ENCODE measurements at places on chromosomes 2 and 18.
A peak's percentile ranks its signal among the peaks of the same experiment; 100 is the strongest.

- DNase-seq, result no peak
Measured at GRCh38 chr2:73972846-73973245, 11.9 kb upstream of the TET3 start.

- DNase-seq, result no peak
Measured at GRCh38 chr2:47083886-47084687, 71.0 kb downstream of the STPG4 start.

DNA sequence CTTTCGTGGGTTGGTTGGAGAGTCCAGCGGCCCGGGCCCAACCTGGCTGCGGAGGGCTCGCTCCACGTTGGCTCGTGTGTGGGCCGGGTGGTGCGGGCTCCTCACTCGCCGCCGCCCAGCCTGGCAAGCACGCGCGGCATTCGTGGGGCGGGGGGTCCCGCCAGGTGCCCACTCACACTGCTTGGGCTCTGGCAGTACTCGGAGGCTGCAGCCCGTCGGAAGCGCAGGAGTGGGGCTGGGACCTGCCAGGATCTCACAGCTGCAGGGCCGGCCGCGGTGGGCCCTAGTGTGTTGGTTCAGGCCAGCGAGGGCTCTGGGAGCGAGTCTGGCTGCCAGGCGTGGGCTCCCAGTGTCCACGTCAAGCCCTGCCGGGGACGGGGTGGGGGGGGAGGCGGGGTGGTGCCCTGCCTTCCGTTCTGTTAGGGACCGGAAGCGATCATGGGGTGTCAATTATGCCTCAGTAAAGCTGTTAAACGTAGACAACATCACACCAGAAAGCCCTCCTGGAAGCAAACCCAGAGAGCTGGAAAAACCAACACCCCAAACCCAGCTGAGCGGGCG lies 1.0 kb upstream of the HS6ST1 start:
- DNase-seq, result no peak

GRCh38 chr2:65403529-65403915 lies 28.9 kb downstream of the SPRED2 start:
- DNase-seq, result no peak

DNA sequence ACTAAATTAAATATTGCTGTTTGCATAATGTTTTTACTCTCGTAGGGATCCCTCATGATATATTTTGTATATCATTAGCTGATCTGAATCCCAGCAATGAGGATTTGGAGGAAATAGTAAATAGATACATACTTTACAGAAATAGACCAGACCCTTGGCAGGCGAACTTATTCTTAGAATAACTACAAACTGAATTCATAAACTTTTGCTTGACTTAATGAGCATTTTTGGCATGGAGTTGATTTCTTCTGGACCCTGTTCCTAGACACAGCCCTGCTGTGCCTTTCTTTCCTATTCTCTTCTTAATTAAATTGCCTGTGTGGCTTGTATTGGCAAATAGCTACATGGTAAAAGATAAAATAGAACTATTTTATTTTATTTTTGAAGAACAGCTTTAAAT lies 145.9 kb downstream of the GREB1L start:
- no peak for DNase-seq

GRCh38 chr2:184875212-184875611 lies 276.9 kb downstream of the ZNF804A start:
- DNase-seq, result no peak

DNA sequence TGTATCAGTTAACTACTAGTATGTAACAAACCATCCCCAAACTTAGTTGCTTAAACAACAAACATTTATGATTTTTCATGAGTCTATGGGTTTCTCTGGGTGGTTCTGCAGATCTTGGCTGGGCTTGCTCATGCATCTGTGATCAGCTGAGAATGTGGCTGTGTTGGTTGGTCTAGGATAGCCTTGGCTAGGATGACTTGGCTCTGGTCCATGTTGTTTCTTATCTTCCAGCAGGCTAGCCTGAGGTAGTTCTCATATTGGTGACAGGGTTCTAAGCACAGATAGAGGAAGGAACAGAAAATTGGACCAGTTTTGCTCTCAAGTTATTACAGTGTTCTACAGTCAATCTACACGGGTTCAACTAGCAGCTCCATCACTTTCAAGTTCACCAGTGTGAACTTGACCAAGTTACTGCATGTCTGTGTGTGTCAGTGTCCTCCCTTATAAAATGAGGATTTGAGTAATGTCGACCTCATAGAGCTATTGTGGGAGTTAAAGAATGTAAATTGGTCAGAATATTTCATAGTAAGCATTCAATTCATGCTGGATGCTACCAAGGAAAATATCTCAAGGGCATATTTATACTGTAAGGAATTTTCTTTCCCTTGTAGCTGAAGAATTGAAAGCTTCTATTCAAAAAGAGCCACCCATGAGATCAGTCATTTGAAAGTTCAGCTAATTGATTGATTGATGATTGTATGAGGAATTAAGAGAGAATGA lies 65.3 kb downstream of the MYO3B start:
- no peak for DNase-seq

GRCh38 chr2:27261241-27261925 lies 1.5 kb downstream of the SLC30A3 start:
- no peak for DNase-seq

DNA sequence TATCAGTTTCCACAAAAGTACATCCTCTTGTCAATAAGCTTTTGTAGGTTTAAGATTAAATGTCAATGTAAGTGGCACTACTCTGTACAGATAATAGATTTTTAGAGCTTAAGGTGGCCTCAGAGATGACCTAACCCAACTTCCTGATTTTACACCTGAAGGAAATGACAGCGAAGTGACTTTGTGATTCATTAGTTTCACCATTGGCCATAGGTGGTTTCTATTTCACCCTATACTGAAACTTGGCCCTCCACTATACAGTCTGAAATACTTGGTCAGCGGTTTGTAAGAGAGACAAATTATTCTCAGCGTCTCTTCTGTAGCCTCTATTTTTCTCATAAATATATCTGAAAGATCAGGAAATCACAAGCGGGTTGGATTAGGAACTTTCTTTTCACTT lies 330.4 kb upstream of the FAM98A start:
- no peak for DNase-seq

DNA sequence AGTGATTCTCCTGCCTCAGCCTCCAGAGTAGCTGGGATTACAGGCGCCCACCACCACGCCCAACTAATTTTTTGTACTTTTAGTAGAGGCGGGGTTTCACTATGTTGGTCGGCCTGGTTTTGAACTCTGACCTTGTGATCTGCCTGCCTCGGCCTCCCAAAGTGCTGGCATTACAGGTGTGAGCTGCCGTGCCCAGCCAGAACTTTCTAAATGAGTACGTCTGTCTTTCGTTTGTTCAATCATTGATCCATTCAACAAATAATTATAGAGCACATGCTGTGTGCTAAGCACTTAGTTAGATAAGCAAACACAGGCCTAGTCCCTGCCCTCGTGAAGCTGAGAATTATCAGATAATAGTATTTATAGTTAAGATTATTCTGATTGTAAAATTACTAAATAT lies 56.5 kb downstream of the TTC39C start:
- no peak for DNase-seq

- DNase-seq, result no peak
Measured at GRCh38 chr18:2653467-2653866, 2.1 kb upstream of the SMCHD1 start.

GRCh38 chr2:128317181-128317898 lies 1.3 kb downstream of the HS6ST1 start:
- no peak for DNase-seq

DNA sequence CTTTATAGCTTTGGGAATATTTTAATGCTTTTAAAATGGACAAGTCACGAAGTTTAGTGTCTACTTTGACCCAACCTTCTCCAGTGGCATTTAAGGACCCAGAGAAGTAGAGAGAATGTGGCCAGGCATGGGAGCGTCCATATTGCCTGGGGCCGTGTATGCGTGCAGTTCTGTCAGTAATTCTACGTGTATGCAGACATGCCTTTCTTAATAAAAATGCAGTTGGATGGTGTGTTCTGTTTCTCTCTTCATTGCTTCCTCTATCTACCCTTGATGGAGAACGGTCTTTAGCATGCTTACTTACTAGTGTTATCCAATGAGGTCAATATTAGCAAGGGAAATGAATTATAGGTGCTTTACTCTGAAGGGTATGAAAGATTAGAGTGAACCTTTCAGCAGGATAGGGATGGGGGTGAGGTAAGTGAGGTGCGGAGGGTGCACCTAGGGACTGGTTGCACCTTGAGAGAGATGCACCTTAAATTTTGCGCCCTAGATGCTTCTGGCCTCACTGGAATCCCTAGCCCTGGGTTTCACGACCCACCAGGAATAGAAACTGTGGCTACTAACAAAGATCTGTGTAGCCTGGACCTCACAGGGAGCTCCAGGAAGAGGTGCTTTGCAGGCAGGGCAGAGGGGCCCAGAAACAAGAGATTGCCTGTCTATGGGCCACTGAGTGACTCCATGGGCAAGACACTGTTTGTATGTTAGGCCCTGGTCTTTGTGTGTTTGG lies 194.3 kb downstream of the MYCN start:
- no peak for DNase-seq

- no peak for DNase-seq
Measured at GRCh38 chr2:97785818-97786217, 72.4 kb downstream of the ZAP70 start.

DNA sequence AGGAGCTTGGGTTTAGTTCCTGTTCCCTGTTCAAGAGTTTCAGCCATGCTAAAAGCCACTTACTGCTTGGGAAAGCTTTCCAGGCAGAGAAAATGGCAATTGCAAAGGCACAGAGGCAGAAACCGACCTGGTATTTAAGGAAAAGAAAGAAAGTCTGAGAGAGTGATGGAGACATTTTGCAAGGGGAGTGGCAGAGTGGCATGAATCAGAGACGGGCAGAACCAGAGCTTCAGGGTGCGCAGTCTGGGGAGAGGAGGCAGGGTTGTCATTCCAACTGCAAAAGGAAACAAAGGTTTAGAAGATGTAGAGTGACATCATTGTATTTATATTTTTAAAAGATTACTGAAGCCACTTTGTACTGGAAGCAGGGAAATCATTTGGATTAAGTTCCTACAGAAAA lies 14.9 kb upstream of the GNAL start:
- no peak for DNase-seq

DNA sequence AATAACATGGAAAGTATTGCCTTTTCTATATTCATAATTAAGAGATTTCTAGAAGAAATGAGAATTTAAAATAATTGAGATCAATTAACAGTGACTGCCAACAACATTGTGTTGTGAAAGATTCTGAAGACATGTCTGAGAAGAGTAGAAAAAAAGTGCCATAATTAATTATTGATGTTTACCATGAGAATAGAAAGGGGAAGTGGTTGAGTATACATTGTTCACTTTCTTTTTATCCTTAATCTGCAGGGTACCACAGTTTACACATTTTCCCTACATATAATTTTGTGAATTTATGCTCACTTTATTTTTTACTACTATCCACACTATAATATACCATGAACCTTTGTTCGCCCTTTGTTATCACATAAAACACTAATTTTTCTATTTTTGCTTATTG lies 47.1 kb upstream of the UBE2E3 start:
- no peak for DNase-seq

DNA sequence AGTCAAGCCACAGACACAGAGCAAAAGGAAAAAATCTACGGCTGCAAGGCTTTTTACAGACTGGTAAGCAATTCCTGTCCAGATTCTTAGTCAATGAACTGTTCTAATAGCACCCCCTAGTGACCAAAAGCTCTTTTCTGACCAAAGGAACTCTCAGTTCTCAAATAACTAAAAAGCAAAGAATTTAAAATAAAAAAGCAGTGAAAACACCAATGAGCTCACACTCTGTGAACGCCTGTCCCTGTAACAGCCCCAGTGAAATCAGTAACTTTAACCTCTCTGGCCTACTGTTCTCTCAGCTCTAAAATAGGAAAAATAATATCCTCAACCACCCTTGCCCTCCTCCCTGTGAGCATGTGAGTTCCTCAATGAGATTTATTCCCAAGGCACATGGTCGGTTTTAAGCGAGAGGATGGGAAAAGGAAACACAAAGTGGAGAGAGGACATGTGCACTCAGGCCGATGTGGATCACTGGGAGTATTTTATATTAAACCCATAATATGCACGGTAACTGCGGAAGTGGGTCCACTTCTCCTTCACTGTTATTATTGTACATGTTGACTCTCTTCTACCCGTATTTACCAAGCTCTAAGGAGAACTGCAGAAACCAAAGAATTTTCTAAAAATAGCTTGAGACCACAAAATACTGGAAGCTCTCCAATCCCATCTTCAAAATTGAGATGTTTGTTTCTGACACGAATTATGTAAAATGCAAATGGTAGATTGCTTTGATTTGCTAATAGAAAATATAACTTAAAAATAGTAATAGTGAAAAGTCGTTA lies 128.5 kb downstream of the STK39 start:
- peak; percentile 77 for DNase-seq

DNA sequence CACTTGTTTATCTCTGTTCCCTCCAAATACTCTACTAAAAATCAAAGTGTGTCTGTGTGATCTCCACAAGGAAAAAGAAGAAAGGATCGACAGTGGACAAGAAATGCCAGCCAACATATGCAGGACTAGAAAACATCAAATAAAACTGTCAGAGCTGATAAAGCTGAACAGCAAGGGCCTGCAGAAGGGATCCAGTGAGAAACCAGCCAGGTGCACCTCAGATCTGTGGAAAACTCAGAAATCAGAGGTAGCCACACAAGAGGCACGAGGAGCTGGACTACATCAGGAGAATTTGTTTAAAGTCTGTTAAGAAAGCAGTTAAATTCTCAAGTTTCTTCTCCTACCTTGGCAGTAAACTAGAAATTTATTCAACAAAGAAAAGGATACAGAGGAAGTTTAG lies 135.2 kb downstream of the SUCLG1 start:
- DNase-seq, result no peak

- DNase-seq, result peak; percentile 62
Measured at GRCh38 chr2:30234180-30234971, 3.0 kb downstream of the LBH start.

DNA sequence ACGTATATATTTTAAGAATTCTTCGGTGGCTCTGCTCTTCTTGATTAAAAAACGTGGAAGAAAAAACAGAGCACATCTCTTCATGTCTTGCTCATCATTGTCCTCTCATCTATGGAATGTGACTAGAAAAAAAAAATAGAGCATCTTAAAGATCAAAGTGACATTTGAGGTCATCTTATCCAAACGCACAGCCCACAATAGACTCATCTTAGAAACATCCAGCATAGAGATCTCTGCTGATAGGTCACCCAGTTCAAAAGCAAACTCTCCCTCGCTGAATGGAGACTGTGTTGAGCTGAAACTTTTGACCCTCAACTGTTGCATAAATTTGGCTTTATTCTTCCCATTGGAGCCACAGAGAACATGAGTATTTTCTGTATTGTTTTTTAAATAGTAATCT lies 65.2 kb downstream of the CMPK2 start:
- DNase-seq, result peak; percentile 9

Measured in amniotic stem cell (primary cell).